A549 treated with CpdA at 1 μM for 4 hours (cell line): ENCODE measurements at places on chromosomes 7 and 10. TPM values are rescaled to one million over a fixed set of nuclear protein-coding genes. Genes with fewer than 3 reads are reported as not detected.

The NPC1L1 gene
- 0.05 to 0.13 TPM (median 0.06 TPM) in 4 of 5 replicates, not detected in the other for total RNA-seq

The DGKI gene
- total RNA-seq: 0.24 to 0.59 TPM (median 0.31 TPM) in 5 replicates

The FKBP6 gene
- total RNA-seq: not detected in 5 replicates

The GSAP gene
- 2.2 to 2.9 TPM (median 2.7 TPM) in 5 replicates for total RNA-seq

The ADAM12 gene
- total RNA-seq: 3.8 to 5.7 TPM (median 4.3 TPM) in 5 replicates

The LIPN gene
- total RNA-seq: not detected in 5 replicates

The UBN2 gene
- total RNA-seq: 2.4 to 3.0 TPM (median 2.8 TPM) in 5 replicates

The CLRN3 gene
- not detected in 5 replicates for total RNA-seq

The TES gene
- 47.5 to 65.9 TPM (median 54.0 TPM) in 5 replicates for total RNA-seq

The AGAP3 gene
- total RNA-seq: 54.6 to 71.6 TPM (median 67.0 TPM) in 5 replicates

The TAS2R3 gene
- not detected in 5 replicates for total RNA-seq
